ENCODE measurements at places on chromosomes 3 and 15. TPM values are rescaled to one million over a fixed set of nuclear protein-coding genes. Genes with fewer than 3 reads are reported as not detected.

DNA sequence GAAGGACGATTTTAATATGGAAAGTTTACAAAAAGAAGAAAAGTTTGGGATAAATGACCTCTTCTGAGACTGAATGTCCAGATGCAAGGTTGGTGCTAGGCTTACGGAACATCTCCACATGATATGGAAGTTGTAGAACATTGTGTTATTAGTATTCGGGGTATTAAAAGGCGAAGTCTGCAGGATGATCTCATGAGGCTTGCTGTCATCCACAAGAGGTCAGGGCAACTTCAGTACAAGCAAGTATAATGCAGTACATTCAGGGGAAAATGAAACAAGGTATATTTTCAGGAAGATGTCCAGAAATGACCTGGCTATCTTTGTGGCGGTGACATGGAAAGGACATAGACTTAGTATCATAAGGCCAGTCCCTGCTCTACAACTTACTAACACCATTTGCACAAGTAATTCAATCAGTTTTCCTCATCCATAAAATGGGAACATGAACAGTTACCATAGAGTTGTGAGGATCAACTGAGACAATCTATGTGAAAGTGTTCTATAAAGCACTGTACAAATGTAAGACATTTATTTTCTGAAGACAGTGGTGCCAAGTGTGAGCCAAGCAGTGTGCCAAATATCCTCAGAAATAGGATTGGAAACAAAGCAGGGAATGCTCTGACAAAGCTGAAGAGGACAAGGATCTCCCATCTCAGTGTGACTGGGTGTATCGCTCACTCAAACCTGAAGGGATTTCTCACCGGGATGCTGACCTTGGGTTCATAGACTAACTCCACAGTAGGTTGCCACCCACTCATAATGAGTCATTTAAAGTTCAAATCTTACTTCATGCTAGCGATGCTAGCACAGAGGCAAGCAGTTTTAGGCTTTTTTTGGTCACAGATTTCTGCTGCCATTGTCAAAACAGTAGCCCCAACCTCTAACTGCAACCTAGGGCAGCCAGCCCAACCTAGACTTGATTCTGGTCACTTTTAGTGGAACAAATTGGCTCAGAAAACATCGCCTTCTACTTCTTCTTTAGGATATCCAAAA, 118.3 kb downstream of the TIGIT start:
- DNase-seq, result no peak

DNA sequence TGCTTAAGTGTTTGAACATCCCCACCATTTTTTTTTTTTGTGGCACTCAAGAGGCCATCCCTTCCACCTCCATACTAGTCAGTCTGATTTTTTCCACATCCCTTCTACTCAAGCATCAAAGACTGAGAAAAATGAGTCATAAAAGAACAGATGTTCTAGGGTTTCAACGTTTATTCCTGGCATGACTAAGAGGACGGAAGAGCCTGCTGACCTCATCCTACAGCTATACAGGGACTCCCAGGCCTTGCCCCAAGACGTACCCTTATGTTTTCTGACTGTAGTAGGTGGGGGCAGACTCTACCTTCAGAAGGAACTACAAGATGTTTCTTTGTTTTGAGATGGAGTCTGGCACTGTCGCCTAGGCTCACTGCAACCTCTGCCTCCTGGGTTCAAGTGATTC, 3.3 kb upstream of the ITPKA start:
- no peak for DNase-seq

- DNase-seq, result no peak
Measured at GRCh38 chr3:71421475-71421819, 162.1 kb downstream of the FOXP1 start.

DNA sequence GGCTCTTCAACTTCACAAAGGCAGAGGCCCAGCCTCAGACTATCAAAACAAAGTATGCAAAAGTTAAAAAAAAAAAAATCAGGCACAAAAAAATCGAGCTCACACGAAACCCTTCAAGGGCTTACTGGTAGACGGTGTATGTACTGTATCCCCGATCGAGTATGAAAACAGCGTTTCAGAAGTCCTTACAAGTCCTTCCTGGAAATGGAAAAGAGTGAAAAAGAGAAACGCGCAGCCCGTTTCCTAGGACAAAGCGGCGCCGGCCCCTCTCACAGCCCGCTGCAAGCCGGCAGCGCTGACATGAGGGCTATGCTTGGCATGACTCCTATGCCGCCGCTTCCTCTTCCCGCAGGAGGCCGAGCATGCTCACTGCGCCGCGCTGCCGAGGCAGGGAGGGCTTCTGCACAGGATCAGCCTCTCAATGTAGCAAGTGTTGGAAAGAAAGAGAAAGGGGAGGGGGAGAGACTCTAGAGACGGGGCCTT, at the start of gene VGLL4:
Gene VGLL4 (minus strand): TSS at position 311 of the 483 bp plus-strand sequence. CDS start 397 bp downstream, outside the sequence.
- DNase-seq, result peak; percentile 92

- DNase-seq, result no peak
Measured at GRCh38 chr3:168061332-168061996, 34.3 kb downstream of the GOLIM4 start.

SPSB4 gene
- total RNA-seq, result 25.9 TPM

SMCO1 gene
- not detected for total RNA-seq

KY gene
- total RNA-seq, result not detected

Measured in GM23338 (cell line).